ENCODE measurements at places on chromosomes 3 and 15.

DNA sequence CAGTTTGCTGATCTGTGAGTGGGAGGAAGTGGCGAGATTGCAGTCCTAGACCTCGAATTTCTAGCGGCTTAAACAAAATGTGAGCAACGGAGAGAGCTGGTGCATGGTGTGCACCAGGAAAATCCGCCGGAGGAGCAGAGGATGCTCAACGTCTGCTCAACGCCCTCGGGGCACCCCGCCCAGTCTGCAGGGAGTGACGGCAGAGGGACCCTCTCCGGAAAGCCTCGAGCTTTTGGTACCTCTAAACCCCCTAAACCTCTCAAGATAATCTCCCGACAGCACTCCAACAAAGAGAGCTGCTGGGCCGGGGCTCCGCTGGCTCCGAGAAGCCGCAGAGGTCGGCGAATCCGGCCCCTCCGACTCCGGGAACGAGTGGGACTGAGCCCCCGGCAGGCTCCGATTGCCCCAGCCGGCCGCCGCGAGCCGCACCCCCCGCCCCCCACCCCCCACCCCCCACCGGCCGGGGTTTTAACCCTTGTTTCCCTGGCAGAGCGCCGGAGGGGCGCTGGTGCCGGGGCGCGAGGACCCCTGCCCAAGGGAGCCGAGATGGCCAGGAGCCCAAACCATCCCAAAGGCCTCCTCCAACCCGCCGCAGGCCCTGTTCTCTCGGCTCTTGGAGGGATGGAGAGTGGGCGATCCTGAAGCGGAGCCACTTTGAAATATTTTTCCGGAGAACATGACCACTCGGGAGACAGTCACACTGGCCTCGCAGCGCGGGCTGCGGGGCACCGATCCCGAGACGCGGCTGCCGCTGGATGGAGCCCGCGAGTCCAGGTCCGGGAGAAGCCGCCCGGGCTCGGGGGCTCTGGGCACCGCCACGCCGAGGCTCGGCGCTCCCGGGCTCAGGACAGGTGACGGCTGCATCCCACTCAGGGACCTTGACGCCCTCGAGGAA, 1.5 kb downstream of the MEGF11 start:
- peak; percentile 14 for DNase-seq

DNA sequence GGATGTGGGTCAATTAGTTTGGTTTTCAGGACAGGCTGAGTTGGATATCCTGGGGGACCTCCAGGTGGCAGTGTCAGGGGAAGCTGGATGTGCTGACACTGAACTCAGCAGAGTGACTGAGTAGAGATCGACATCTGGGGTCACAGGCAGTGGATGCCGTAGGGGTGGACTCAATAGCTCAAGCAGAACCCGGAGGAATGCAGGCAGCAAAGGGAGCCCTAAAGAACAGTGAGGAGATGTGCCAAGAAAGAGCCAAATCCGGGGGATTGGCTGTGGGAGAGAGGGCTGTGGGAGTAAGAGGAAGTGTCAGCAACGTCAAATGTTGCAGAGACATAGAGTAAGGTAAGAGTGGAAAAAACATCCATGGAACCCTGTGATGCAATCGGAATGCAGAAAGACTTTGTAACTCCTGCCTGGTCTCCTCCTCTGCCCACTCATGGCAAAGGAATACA, 11.6 kb downstream of the CCR5AS start:
- no peak for DNase-seq

DNA sequence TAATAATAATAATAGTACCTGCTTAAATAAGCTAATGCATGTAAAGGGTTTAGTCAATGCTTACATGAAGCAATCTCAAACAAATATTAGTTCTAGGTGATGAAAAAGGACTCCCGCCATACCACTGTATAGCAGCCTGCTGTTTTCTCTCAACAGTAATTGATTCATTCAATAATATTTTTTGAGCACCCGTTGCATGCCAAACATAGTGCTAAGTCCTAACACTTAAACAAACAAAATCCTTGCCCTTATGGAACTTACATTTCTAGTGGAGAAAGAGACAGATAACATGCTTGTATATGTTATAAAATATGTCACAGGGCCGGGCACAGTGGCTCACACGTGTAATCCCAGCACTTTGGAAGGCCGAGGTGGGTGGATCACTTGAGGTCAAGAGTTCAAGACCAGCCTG, 61.2 kb upstream of the FLNB start:
- no peak for DNase-seq

GRCh38 chr3:171323938-171324536, 136.2 kb downstream of the TNIK start:
- DNase-seq, result no peak

Measured in NCI-H510A treated with DMSO at 0.1 percent for 48 hours (cell line).